Renal cortex interstitium (tissue), 15 donors: ENCODE measurements at places on chromosomes 13 and 19. TPM values are rescaled to one million over a fixed set of nuclear protein-coding genes. Genes with fewer than 3 reads are reported as not detected.

- no peak for DNase-seq
These were observed 4.0 kb downstream of the S1PR5 start for GRCh38 chr19:10513223-10513622.

GRCh38 chr19:15790096-15790495, 2.6 kb downstream of the OR10H5 start:
- no peak for DNase-seq

- no peak for DNase-seq
These were observed 179.3 kb downstream of the KDM4B start for GRCh38 chr19:5147978-5148793.

- DNase-seq = no peak
These were observed 509 bp downstream of the TPP2 start for GRCh38 chr13:102597029-102597961.

DNA sequence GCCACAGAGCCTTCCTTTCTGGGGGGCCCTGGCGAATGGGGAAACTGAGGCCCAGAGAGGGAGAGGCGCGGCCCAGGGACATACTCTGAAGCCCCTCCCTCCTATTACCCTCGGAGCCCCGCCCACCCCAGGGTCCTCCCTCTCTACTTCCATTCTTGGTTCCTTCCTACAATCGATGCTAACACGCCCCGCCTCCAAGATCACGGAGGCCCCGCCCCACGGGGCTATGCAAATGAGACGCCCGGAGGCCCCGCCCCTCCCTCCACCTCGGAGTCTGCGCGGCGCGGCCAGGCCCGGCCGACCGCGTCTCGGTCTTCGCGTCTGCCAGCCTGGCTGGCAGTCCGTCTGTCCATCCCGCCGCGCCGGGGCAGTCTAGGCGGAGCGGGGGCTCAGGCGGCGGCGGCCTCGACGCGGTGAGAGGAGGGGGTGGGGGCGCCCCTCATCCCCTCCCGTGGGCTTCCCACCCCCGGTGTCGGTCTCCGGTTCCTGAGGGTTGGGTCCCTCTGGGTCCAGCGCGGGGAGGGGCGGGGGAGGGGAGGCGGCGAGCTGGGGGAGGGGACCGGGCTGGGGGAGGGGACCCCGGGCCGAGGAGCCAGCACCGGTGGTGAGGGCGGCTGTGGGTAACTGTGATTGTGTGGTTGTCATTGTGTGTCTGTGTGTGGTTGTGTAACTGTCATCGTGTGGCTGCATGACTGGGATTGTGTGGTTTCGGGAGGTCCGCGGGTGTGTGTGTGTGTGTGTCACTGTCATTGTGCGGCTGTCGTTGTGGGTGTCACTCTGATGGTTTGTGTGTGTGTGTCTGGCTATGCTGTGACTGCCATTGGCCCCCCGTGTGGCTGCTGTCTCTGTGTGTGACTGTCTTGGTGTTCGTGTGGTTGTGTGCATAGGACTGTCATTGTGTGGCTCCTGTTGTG, at the start of gene PLPPR2:
Gene PLPPR2 (plus strand): TSS at position 273 of the 914 bp plus-strand sequence. CDS start 2,242 bp downstream, outside the sequence.
- DNase-seq = no peak

GRCh38 chr19:30469774-30470173, 97.6 kb downstream of the ZNF536 start:
- no peak for DNase-seq

GRCh38 chr13:26888632-26889031, 128.0 kb upstream of the GPR12 start:
- no peak for DNase-seq

- no peak for DNase-seq
These were observed 55.2 kb downstream of the ELF1 start for GRCh38 chr13:40963927-40964326.

GRCh38 chr19:35135389-35135909, 590 bp upstream of the LGI4 start:
- peak; percentile 82 for DNase-seq

- no peak for DNase-seq
These were observed 13.0 kb upstream of the RELB start for GRCh38 chr19:44988273-44988672.

GRCh38 chr13:28204690-28205443, 66.5 kb downstream of the PAN3 start:
- no peak for DNase-seq

GRCh38 chr13:21739771-21740170, 68.9 kb downstream of the FGF9 start:
- DNase-seq = no peak

- DNase-seq = no peak
These were observed 55.0 kb downstream of the ZIC5 start for GRCh38 chr13:99916366-99917103.

GRCh38 chr19:40599331-40599901, 1.8 kb upstream of the LTBP4 start:
- DNase-seq = no peak

GRCh38 chr13:42022336-42022735, 26.1 kb upstream of the DGKH start:
- no peak for DNase-seq

GRCh38 chr13:97653443-97654140, 219.6 kb downstream of the RAP2A start:
- no peak for DNase-seq

- no peak for DNase-seq
These were observed 809.3 kb downstream of the UQCRFS1 start for GRCh38 chr19:28403690-28404089.

- DNase-seq = no peak
These were observed 5.7 kb upstream of the MRPS31 start for GRCh38 chr13:40776681-40777165.

DNA sequence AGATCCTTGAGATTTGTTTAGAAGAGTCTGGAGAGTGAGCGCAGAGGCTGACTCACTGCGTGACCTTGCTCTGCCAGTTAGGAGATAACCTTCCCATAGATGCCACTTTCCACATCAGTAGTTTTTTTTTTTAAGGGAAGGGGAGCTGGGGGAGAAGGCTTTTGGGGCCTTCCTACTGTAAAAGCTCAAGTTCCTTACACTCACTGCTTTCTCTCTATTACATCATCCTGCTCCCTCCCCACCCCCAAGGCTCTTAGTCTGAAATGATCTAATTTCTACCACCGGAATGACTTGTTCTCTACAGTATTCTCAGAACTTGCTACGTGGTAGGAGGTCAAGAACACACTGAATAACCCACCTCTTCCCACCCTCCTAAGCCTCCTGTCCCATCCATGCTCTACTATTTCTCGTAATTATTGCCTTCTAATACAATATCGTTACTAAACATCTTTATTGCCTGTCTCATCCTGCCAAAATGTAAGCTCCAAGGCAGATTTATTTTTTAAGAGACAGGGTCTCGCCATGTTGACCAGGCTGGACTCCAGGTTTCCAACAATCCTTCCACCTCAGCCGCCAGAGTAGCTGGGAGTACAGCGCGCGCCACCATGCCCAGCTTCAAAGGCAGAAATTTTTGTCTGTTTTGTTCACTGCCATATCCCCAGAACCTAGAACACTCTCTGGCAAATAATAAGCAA, 1.2 kb downstream of the LONP1 start:
- no peak for DNase-seq

DNA sequence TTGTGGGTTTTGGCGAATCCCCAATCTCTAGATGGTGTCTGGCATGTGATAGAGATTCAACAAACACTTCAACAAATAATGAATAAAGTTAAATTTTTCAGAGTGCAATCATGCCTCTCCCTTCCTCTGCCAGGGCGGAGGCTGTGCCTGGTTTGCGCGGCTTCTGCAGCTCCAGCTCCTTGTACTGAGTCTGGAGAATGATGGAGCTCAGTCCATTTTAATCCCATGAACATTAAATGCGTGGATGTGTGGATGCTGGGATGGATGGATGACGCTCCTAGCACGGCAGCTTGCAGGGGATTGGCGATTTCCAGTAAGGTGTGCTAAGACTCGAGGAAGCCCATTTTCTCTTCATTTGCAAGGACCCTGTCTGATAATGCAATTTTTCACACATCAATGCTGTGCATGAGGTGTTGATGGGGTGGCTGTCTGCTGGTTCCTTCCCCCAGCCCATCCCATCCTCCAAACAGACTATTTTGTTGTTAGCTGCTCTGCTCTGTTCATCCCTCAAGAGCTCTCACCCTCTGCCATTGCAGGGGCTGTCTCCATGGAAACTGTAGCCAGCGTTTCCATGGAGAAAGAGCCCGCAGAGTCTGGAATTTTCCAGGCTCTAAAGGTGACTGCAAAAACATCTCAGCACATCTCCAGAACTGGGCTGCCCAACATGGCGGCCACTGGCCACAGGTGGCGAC, 92.6 kb upstream of the PEG3 start:
- DNase-seq = no peak

GRCh38 chr19:58054901-58055874, 3.9 kb upstream of the ZNF135 start:
- DNase-seq = no peak

- no peak for DNase-seq
These were observed 88.9 kb downstream of the TSHZ3 start for GRCh38 chr19:31260171-31260933.

- no peak for DNase-seq
These were observed 336.6 kb upstream of the SLITRK6 start for GRCh38 chr13:86135856-86136255.

DNA sequence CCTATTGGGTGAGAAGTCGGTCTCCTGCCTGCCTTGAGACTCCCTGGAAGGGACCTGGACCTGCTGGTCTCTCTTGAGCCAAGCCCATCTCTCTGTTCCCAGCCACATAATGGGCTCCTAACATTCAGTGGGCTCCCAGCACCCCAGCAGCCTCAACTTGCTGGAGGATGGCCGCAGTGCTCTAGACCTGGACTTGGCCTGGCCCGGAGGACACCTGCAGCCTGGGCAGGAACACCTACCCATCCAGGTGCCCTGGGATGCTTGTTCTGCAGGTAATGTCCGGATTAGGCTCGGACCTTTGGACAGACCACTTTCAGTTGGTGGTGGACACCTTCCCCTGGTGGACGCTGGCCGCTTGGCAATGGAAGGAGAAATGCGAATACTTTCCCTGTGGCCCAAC, 214.6 kb downstream of the URI1 start:
- DNase-seq = no peak

DNA sequence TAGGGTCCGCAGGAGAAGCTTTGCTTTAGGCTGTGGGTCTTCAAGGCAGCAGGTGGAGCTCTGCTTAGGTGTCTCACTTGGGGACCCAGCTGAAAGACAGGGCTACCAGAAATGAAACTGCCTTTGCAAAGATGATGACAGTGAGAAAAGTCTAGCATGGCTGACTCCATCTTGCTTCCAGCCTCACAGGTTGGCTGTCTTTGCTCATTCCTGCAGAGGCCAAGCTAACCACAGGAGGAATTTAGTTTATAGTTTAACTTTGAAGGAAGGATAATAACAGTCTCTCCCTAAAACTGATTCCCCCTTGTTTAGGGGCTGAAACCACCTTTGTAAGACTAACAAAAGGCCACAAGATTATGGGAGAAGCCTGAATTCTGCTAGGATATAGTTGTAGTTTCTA, 252.4 kb downstream of the UQCRFS1 start:
- no peak for DNase-seq

DNA sequence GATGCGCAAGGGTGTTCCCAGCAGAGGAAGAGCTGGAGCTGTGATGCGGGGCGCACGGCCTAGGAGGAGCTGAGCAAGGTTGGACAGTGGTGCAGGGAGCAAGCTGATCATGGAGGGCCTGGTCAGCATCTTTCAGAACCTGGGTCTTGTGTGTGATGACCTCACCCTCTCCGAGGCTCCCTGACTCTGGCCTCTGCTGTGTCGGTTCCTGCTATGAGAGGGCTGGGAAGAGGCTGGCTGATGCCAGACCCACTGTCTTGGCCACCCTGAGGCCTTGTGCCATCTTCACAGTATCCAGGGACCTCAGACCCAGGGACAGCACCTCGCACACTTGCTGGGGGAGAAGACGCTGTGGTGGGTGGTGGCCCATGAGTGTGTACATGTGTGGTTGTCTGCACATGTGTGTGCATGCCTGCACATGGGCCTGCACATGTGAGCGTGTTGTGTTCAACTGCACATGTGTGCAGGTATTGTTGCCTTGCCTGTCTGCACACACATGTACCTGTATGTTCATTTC, 16.5 kb upstream of the C13orf46 start:
- DNase-seq = no peak

DNA sequence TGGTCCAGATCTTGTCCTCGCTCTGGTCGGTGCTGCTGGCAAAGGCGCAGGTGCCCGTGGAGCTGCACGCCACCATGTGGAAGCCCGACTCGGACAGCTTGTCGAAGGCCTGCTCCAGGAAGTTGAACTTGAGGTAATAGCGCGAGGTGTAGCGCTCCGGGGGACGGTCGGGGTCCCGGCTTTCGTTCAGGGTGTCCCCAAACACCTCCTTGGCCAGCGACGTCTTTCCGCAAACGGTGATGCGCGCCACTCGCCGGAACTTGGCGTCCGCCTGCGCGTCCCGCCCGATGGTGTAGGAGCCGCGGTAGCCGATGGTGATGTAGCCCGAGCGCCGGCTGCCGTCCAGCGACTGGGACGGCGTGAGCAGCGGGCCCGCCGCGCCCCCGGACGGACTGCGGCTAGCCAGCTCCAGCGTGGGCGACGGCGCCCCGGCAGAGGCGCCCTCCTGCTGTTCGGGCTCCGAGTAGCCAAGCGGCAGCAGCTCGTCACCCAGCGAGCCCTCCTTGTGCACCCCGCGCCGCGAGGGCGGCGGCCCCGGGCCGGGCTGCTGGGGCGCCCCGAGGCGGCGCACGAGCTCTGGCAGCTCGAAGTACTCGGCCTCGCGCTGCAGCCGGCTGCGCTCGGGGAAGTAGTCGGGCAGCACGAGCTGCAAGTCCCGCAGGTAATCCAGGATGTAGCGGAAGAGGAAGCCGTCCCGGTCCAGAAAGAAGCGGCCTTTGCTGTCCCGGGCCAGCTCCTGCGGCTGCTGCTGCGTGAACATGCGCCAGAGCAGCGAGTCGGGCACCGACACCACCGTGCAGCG, 801 bp downstream of the KCTD12 start:
- no peak for DNase-seq

DNA sequence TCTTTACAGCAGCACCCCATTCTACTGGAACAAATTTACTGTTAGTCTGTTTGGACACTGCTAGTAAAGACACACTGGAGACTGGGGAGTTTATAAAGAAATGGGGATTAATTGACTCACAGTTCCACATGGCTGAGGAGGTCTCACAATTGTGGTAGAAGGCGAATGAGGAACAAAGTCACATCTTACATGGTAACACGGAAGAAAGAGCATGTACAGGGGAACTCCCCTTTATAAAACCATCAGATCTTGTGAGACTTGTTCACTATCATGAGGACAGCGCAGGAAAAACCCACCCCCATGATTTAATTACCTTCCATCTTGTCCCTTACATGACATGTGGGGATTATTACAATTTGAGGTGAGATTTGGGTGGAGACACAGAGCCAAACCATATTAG, 1204.2 kb downstream of the SLITRK1 start:
- no peak for DNase-seq

- no peak for DNase-seq
These were observed 46.9 kb upstream of the UBE2L5 start for GRCh38 chr13:30375265-30375835.

CLEC11A gene
- 18.5 TPM for polyA plus RNA-seq

LRRC63 gene
- polyA plus RNA-seq = 0.18 TPM

ICAM4 gene
- polyA plus RNA-seq = 0.24 TPM

PGLYRP2 gene
- 0.08 TPM for polyA plus RNA-seq

C13orf42 gene
- 0.47 TPM for polyA plus RNA-seq

EFNA2 gene
- 1.5 TPM for polyA plus RNA-seq

MBD3L5 gene
- polyA plus RNA-seq = not detected

LILRA1 gene
- 0.26 TPM for polyA plus RNA-seq

CEBPG gene
- 23.7 TPM for polyA plus RNA-seq

OR7A5 gene
- not detected for polyA plus RNA-seq

ATCAY gene
- polyA plus RNA-seq = 0.33 TPM

SBSN gene
- not detected for polyA plus RNA-seq

NUFIP1 gene
- polyA plus RNA-seq = 14.9 TPM

PSG1 gene
- polyA plus RNA-seq = 0.58 TPM

LMTK3 gene
- polyA plus RNA-seq = 3.8 TPM

RASIP1 gene
- 16.6 TPM for polyA plus RNA-seq

CEACAM19 gene
- 12.3 TPM for polyA plus RNA-seq
